ENCODE measurements at places on chromosomes 6 and 20.

- peak; percentile 58 for DNase-seq
These were observed 12.4 kb downstream of the HTR1B start for GRCh38 chr6:77450924-77451323.

DNA sequence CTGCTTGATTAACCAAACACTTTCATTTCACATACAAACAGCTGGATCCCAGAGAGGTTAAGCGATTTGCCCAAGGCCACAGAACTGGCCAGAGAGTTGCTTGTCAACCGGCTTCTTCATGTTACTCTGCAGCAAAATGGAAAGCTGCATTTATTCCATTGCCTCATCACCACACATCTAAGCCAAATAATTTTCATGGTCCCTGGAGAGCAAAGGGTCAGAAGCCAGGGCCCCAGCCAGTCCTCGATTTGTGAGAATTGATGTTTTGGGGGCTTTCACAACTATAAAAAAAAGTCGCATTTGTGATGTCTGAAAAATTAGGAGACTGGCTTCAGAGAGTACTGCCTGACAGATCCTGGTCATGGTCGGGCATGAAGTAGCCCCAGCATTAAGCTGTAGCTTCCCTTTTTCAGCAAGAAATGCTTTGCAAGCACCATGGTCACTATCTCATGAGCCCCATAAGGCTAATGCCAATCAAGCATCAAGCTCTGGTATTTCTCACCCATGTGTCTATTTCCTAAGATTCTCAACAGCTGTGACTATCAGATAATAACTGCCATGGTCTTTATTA, 95.8 kb downstream of the BANF2 start:
- DNase-seq = no peak

DNA sequence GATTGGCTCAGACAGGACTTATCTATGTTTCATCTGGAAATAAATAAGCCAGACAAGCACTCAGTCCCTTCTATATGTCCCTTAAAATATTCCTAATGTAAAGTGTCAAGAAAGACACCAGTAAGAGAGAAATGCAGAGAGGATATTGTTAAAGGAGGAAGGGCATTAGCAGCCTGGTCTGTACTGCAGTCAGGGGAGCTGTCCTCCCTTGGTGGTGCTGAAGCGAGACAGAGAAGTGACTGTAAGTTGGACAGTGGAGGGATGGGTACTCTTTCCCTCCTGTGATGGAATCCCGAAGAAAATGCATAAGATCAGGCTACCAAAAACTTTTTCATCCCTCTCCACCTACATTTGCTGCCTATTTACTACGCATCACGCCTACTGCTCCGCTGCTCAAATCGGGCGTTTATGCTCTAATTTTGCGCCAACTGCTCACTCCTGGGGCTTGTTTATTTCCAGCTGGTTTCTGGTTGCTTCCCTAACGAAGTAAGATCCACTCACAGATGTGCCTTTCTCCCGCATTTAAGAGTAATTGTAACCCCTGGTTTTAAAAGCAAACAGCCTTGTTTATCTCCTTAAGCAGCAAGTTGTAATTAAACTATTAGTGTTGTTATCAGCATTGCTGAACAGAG, 35.2 kb downstream of the PHACTR1 start:
- peak; percentile 58 for DNase-seq

GRCh38 chr6:122801397-122801796, 12.3 kb downstream of the SMPDL3A start:
- DNase-seq = no peak

- no peak for DNase-seq
These were observed 64.0 kb downstream of the SYNDIG1 start for GRCh38 chr20:24533449-24533848.

GRCh38 chr20:63706852-63707557, 771 bp downstream of the ARFRP1 start:
- DNase-seq = peak; percentile 33

GRCh38 chr20:50027611-50028105, 44.9 kb downstream of the SNAI1 start:
- peak; percentile 90 for DNase-seq

GRCh38 chr6:43050981-43051380, 2.7 kb downstream of the CUL7 start:
- no peak for DNase-seq

- no peak for DNase-seq
These were observed 147.0 kb downstream of the IPCEF1 start for GRCh38 chr6:154209555-154209954.

- no peak for DNase-seq
These were observed 53.8 kb downstream of the ADAT2 start for GRCh38 chr6:143396497-143397226.

DNA sequence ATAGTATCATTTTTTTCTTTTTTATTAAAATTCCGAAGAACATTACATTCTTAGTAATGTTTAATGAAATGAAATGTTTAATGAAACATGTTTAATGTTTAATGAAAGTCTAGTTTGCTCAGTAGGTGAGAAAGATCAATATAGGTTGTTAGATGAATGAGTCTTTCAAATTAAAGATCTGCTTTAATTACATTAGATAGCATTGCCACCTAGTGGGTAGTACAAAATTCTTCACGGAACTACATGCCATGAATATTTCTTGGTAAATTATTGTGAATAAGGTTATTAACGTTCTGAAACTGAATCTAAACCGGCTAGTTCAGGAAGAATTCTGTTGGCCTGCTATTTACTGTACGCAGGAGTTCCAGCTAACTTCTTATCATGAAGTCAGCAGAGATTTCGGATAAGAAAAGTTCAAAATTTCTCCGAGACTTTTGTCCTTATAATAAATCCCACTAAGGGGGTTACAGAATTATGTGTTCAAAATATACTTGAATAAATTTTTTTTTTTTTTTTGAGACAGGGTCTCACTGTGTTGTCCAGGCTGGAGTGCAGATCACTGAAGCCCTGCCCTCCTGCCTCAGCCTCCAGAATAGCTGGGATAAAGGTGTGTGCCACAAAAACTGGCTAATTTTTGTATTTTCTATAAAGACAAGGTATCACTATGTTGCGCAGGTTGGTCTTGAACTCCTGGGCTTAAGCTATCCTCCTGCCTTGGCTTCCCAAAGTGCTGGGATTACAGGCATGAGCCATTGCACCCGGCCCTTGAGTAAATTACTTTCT, 7.9 kb upstream of the GMNN start:
- DNase-seq = peak; percentile 43

GRCh38 chr6:112429226-112429625, 82.1 kb downstream of the RFPL4B start:
- DNase-seq = peak; percentile 37

- DNase-seq = no peak
These were observed 43.7 kb downstream of the CDH22 start for GRCh38 chr20:46264391-46265266.

GRCh38 chr6:47479140-47479508, 1.5 kb downstream of the CD2AP start:
- DNase-seq = no peak

GRCh38 chr6:141753180-141753579, 379.5 kb upstream of the GJE1 start:
- DNase-seq = no peak

GRCh38 chr6:42301986-42302385, 84.3 kb upstream of the MRPS10 start:
- DNase-seq = no peak

- peak; percentile 55 for DNase-seq
These were observed 797 bp downstream of the SMIM13 start for GRCh38 chr6:11094411-11094851.

DNA sequence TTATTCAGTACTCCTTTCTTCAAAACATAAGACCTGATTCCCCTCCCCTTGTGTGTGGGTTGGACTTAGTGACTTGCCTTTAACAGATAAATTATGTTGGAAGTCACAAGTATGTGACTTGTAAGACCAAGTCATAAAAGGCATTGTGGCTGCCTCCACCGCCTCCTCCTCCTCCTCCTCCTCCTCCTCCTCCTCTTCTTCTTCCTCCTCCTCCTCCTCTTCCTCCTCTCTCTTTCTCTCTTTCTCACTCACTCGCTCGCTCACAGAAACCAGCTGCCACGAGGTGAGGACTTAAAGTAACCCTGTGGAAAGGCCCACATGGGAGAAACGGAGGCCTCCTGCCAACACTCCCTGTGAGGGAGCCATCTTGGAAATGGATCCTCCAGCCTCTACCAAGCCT, 64.0 kb downstream of the NCR2 start:
- DNase-seq = no peak

- DNase-seq = no peak
These were observed 210.4 kb downstream of the GMDS start for GRCh38 chr6:2035046-2035445.

- peak; percentile 38 for DNase-seq
These were observed 496 bp upstream of the BEND3 start for GRCh38 chr6:107115695-107116327.

DNA sequence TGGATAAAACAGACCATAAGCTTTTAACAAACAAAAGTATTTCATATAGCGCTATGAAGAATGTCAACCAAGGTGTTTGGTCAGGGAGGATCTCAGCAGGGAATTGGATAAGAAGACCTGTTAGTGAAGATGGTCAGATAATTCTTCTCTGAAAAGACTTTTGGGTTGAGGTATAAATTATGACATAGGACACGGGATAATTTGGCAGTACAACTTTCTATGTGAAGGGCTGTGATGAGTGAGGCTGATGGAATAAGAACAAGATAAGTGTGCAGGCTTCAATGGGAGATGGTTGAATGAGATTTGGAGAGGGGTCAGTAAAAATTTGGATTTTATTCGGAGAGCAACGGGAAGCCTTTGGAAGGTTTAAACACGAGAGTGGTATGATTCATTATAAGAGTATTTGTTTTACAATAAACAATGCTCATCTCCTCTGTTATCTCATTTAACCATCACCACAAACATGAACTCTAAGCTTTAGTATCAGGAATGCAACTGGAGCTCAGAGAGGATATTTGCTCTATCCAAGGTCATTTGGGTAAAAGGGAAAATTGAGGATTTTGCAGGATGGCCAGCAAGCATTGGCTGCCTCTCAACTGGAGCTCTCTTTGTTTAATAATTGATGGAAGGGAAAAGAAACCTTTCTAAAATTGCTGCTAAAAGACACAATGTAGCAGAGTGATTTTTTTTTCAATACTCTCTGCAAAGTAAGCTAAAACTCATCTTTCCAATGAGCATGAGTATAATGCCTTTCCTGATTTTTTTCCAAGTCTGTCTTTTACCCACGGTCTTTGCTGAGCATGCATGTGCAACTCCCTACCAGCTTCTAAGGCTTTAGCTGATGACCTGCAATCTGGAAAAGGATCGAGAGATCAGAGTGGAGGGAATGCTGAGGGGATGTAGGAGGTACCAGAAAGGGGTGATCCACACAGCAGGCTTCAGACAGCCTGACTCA, 534.0 kb downstream of the CBLN4 start:
- DNase-seq = no peak
